ENCODE measurements at places on chromosomes 7 and 10.

DNA sequence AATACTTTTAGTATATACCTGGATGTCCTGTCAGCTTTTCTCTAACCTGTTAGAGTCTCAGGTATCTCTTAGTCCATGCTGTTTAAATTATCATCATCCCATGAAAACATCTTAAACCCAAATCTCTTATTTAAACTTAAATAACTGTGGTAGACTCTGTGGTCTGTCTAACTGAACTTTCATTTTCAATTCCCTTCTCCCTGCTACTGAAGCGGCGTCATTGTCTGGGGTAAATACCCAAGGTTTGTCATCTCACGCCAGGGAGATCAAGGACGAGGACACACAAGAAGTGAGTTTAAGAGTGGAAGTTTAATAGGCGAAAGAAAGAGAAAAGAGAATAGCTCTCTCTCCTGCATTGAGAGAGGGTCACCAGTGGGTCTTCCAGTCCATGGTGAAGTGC, 804.4 kb upstream of the CELF2 start:
- DNase-seq = no peak

DNA sequence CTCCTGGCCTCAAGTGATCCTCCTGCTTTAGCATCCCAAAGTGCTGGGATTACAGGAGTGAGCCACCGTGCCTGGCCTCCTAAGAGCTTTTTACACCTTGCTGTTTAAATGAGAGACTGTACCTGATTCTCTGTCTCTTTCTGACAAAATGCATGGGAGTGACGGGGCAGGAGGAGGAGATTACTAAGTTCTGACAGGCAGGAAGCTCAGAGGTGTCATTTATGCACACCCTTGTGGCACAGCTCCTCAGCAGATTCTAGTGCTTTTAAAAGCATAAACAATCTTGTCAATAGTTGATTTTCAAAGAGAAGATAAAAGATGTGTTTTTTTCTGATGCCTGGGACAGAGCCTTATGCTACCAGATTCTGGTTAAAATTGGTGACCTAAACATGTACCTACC, 39.7 kb upstream of the STEAP4 start:
- peak; percentile 17 for DNase-seq

GRCh38 chr10:133214468-133215410, 15.3 kb upstream of the UTF1 start:
- DNase-seq = no peak

GRCh38 chr10:90917238-90917967, 3.5 kb downstream of the ANKRD1 start:
- peak; percentile 18 for DNase-seq

GRCh38 chr10:90911133-90912051, 9.5 kb downstream of the ANKRD1 start:
- DNase-seq = peak; percentile 82

- no peak for DNase-seq
These were observed 376.6 kb downstream of the SORCS3 start for GRCh38 chr10:105017691-105018090.

DNA sequence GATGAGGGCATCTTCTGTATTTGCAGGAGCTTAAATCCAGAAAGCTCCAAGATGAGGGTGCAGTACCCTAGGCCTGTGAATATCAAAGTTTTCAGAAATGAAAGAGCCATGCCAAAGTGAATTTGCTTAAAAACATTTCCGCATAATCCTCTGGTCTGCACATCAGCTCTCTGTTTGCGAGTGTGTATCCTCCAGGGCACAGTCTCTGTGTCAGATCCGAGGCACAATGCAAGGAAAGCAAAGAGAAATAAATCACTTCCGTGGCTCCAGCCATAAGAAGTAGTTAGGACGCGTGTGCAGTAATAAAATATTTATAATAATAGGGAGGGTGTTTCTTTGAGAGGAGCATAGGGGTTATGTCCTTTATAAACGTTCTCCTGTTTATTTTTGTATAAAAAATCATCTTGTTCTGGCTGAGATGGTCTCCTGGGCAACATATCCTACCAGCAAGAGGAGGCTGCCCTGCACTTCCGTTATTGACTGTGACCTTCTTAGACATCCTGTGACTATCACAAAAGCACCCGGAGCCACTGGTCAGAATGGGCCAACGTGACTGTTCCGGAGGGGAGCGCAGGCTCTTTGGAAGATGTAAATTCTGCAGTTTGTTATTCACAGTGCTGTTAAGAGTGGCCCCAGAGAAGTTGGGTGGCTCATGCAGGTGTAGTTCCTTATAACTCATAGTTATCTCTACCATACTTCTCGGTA, 667.6 kb upstream of the FOXK1 start:
- no peak for DNase-seq

- DNase-seq = no peak
These were observed 510.5 kb upstream of the PFKP start for GRCh38 chr10:2556883-2557282.

- peak; percentile 29 for DNase-seq
These were observed 94.1 kb downstream of the PRKAG2 start for GRCh38 chr7:151782598-151783448.

DNA sequence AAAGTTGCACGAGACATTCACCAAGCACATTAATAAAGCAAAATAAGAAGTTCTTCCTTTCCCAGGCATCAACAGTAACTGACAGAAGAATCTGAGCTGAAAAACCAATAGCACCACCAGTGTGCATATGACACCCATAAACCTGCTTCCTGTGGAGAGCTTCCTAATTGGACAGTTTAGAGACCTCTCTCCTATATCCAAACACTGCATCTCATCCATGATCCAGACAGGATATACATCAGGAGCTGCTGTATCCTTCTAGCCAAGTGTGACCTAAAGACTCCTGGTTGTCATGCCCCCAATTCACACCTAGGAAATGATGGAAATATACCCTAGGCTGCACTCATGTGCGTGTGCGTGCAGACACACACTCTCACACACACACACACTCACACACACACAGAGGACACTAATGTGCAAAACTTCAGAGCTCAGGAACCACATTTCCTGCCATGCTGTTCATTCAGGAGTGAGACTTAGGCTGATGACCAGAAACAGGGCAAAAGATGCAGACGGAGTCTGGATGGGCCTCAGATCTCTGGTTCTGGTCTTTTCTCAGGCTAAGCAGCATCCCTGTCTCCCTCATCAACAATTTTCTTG, 58.0 kb downstream of the MAP3K8 start:
- peak; percentile 7 for DNase-seq

GRCh38 chr7:114715907-114716306, 206.0 kb upstream of the MDFIC start:
- DNase-seq = peak; percentile 57

GRCh38 chr10:102344067-102344466, 51.4 kb upstream of the NFKB2 start:
- peak; percentile 89 for DNase-seq

All from epithelial cell of esophagus (primary cell).